Right atrium auricular region (tissue), 2 donors: ENCODE measurements at places on chromosomes 6 and 20.

DNA sequence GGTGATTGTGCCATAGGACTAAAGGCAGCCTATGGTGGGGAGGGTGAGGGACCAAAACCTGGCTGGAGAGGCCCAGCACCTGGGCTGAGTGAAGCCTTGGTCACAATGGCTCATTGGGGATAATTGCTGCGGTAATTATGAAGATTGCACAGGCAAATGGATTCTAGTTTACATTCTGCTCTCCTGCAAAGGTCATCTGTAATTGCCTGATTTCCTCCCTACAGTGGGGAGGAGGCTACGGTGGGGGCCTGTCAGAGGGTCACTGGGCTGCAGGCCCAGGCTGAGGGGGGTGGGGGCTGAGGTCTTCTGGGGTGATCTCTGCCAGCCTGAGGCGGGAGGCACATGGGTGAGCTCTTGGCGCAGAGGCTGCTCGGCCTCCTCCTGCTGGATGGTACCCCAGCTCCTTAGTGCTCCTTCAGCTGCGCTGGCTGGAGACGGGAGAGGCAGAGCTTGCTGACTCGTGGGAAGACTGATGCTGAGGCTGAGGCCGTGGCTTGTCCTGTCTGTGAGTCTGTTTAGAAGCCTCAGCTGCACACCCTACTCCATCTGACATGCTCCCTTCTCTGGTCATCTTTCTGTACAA is 30.3 kb downstream of the PACSIN1 start:
- H3K4me3 ChIP-seq = no peak overlapping the region
- H3K27ac ChIP-seq = no peak overlapping the region
- DNase-seq = no peak
- H3K36me3 ChIP-seq = no peaks in the 10 kb centered on the region
- no peaks in the 10 kb centered on the region for H3K27me3 ChIP-seq

- H3K4me3 ChIP-seq = no peak overlapping the region
- H3K27me3 ChIP-seq = no peaks in the 10 kb centered on the region
- H3K27ac ChIP-seq = no peak overlapping the region
Observed at GRCh38 chr6:79184641-79185040, 49.8 kb downstream of the HMGN3 start.

GRCh38 chr6:23630726-23631635 is 495.0 kb upstream of the NRSN1 start:
- H3K36me3 ChIP-seq = no peaks in the 10 kb centered on the region
- H3K27me3 ChIP-seq = no peaks in the 10 kb centered on the region
- no peak overlapping the region for H3K4me3 ChIP-seq
- DNase-seq = no peak
- no peak overlapping the region for H3K27ac ChIP-seq

- no peaks in the 10 kb centered on the region for H3K4me1 ChIP-seq
- no peaks in the 10 kb centered on the region for H3K27me3 ChIP-seq
- H3K36me3 ChIP-seq = no peaks in the 10 kb centered on the region
- H3K27ac ChIP-seq = no peak overlapping the region
- DNase-seq = no peak
Observed at GRCh38 chr20:57224641-57225138, 41.8 kb downstream of the BMP7 start.

DNA sequence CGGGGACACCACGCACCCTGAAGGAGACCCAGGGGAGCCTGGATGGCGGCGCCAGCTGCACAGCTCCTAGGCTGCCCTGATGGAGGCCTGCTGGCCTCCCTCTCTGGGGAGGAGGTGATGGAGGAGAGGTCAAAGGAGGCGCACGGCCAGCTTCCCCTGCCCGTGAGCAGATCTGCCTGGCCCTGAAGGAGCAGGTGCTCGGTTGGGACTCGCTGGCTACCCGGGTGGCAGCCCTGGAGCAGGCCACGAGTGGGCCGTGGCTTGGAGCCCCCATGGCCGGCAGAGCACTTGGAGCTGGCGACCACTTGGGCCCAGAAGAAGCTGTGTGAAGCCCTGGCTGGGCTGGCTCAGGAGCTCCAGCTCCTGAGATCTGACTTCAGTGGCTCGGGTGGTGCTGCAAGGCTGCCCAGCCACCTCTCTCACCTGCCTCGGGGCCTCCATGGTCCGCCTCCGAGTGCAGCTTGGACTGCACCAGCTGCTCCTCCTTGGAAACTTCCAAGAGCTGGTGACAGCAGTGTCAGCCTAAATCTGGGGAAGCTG is 7.5 kb upstream of the RAET1E start:
- H3K4me3 ChIP-seq = no peak overlapping the region
- DNase-seq = peak; percentile 32
- peaks cover 12% of the 10 kb centered on the region for H3K4me1 ChIP-seq
- H3K27ac ChIP-seq = no peak overlapping the region
